Activated CD4-positive, alpha-beta T cell treated with anti-CD3 and anti-CD28 coated beads for 4 hours (primary cell): ENCODE measurements at places on chromosomes 3 and 15.

DNA sequence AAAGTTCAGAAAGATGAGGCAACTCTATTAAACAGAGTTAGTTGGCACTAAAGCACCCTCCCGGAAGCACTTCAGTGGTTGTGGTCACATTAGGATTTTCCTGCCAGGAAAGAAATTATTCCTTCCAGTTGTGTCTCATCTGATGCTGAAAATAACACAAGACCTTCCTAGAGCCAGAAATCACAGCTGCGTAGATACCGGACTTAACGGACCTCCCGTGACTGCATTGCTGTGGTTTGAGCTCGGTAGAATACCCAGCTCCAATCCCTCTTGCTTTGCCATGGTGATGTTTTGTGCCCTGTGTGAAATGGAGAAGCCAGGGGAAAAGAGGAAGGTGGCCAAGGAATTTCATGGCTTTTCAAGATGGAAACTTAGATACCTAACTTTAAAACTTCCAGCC, 215.0 kb upstream of the IGF1R start:
- DNase-seq, result no peak

- no peak for DNase-seq
Observed at GRCh38 chr3:149245738-149246451, 24.3 kb upstream of the CP start.

DNA sequence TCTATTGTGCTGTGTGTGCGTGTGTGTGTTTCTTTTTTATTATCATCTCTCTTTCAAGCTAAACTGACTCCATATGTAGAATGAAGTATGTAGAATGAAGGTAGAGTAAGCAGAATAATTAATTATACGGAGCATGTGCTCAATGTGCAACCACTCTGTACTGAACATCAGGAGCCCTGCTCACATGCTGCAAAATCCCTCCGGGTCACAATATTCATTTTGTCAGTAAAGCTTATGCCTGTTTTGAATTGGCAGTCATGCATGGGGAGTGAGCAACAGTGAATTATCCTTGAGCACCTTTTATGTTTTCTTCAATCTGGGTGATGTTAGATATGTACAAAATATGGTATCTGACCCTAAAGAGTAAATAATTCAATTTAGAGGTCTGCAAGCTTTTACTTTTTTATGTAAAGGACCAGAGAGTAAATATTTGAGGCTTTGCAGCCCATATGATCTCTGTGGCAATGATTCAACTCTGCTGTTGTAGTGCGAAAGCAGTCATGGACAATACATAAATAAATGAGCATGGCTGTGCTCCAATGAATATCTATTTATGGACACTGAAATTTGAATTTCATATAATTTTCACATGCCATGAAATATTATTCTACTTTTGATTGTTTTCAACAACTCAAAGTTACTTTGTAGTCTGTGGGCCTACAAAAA, 199.9 kb downstream of the VGLL3 start:
- DNase-seq, result no peak

- DNase-seq, result peak; percentile 17
Observed at GRCh38 chr3:112405845-112406244, 72.9 kb downstream of the CD200 start.

GRCh38 chr3:106317141-106318055, 448.6 kb upstream of the CBLB start:
- no peak for DNase-seq

DNA sequence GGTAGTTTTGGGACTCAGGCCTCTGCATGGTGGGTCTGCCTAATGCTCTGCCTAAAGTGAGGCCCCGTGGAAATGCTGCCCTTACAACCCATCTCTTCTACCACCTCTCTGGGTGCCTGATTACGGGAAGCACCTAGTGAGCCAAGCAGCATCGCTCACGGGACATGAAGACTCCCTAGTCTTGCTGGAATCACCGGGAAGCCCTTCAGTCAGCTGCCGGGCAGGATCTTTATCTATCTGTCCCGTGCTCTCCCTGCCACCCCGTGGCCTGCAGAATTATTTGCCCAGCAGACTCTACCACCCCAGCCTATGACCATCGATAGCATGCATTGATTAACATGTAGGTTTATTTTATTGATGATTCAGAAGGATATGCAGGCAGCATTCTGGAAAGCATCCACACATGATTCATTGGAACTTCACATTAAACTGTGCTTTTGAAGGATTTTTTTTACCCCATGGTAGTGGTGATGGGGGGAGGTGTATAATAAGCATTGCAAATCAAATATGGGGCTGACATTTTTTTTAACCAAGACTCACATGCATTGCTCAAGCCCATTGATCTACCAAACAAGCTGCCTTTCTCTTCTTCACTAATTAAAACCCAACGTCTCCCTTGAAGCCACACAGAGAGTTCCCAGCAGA, 63.1 kb downstream of the ATP2B2 start:
- no peak for DNase-seq

DNA sequence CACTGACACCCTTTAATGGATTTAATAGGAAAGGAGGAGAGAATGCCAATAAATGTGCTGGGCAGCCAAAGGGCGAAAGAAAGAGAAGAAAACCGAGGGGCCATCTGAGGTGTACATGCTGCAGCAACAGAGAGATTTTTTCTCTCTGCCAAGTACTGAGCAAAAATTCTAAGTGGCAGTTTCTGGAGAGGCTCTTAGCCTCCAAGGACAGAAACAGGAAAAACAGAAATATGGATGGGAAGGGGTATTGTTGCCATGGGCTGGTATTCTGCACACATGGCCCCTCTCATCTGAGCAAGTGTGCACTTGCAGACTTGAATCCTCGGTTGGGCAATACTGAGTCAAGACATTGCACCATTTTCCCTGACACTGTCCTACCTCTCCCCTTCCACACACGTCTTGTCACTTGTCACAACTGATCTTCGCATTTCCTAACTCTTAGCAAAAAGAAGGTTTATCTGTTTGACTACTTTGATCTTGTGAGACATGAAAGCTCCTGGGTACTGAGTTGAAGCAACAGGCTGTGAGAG, 73.9 kb downstream of the PRICKLE2 start:
- DNase-seq, result no peak

DNA sequence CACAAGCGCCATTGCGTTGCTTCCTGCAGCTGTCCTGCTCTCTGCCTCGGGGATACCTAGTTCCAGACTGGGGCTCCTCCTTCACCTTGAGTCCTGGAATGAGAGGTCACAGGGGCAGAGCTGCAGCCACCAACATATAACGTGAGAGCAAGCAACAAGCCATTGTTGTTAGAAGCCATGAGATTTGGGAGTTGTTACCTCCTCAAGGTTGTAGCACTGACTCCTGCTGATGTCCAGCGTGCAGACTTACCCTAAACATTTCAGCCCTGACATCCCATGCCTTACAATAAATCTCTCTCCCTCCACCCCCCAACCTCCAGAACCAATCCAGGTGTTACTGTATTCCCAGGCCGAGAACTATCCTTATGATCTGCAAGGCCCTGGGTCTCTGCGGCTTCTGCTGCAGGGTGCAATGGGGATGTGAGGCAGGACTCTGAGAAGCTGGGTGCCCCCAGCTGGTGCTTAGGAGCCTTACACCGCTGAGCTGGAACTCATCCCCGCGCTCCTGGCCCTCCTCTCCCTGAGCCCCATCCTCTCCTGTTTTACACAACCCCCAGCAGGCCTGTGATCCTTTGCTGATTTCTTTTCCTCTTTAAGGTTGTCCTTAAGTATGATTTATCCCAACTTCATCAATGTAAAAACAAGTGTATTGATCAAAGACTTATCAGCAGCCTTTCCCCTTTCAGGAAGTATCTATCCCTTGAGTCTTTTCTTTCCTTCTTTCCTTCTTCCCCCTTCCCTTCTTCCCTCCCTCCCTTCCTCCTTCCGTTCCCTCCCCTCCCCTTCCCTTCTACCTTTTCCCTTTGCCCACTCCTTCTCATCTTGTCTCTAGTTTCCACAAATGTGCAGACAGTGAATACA, 84.2 kb upstream of the ABHD2 start:
- DNase-seq, result no peak

GRCh38 chr3:64223791-64224745, 1.2 kb downstream of the PRICKLE2 start:
- DNase-seq, result no peak

GRCh38 chr15:52020221-52021085, 1.4 kb downstream of the MAPK6 start:
- no peak for DNase-seq

DNA sequence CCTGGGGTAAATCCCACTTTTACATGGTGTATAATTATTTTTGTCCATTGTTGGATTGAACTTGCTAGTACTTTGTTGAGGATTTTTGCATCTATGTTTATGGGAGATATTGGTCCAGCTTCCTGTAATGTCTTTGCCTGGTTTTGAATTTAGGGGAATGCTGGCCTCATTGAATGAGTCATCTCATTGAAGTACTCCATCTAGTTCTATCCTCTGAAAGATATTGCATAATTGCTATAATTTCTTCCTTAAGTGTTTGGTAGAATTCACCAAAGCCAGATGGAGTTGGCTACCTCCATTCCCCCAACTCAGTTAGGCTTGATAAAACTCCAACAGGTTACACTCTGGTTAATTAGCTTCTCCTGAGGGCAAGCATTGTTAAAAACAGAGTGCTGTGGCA, 237.4 kb upstream of the TGFBR2 start:
- no peak for DNase-seq

DNA sequence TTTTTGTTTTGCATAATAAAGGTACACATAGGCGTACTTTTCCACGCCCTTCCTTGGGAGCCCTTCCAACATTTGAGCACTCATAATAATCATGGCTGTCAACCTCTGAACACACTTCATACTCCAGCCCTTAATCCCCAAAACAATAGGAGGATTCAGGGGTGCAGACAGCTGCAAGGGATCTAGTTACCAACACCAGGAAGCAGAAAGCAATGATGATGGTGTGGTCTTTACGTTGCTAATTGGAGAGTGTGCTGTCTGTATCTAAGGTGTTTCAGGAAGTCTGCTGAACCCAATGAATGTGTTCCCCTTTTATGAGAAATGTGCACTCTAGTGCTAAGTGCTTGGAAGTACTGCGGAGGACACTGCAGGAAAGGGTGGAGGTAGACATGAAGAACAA, 60.3 kb upstream of the PDZRN3 start:
- DNase-seq, result no peak

DNA sequence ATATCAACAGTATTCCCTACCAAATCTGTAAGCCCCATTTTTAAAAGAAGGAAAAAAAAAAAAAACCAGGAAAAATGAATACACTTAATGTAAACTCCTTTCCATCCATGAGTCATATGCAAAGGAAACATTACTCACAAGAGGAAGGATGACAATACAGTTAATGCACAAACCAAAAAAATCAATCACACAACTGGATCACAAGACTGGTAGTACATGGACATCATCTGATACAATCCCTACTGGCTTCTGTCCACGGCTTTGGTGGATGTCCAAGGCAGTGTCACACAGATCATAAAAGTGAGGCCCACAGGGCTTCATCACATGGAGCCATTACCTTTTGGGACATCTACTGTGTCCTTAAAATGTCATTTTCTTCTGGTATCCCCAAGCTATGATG, 44.0 kb downstream of the SUCLG2 start:
- DNase-seq, result no peak

DNA sequence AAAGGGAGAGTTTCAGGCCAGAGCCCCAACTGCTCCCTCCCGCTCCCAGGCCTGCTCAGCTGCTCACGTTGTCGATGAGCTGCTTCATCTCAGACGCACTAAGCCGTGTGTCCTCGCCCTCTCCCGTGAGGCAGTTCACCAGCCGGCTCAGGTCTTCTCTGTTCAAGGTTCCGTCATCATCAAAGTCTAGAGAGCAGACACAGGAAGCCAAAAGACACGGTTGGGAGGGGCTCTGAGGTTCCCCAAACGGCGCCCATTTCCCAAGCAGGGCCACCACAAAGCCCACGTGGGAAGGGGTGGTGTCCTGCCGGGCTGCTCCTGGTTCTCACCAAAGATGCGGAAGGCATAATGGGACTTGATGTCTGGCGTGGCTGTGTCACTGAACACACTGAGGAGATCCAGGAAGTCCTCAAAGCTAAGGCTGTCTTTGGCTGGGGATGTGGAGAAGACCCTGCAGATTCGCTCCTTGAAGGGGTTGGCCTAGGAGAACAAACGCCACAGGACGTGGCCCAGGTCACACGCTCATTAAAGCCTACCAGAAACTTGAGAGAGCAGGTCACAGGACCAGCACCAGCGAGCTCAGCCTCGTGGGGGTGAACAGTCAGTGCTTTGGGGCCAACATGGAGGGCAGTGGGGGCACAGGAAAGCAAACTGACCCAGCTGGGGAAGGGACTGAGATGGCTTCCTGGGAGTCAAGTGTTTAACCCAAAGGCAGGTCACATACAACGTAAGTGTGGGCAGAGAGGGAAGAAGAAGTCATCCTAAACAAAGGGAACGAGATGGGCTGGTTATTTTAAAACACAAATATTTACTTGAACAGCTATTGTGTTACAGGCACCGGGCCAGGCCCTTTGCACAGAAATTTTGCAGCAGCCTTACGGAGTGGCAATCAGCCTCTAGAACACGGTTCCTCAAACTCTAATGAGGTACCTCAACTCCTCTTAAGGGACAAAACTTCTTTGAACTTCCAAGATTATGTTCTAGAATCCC, 2.4 kb downstream of the CIB1 start:
- peak; percentile 78 for DNase-seq

DNA sequence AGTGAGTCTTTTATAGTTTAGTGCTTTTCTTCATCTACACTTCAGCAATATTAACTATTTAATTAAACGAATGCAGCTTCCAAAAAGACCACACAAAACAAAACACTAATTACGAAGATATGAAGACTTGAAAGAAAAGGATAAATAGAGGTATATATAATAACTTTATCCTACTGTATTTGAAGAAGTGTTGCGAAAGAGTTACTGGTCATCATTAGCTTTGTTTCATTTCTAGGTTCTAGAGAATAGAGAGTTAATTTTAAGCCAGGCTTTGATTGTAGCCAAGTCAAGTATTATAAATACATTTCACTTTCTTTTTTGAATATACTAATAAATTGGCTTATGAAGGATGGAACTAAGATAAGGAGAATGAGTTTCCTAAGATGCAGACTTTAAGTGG, 416.8 kb upstream of the GBE1 start:
- no peak for DNase-seq

DNA sequence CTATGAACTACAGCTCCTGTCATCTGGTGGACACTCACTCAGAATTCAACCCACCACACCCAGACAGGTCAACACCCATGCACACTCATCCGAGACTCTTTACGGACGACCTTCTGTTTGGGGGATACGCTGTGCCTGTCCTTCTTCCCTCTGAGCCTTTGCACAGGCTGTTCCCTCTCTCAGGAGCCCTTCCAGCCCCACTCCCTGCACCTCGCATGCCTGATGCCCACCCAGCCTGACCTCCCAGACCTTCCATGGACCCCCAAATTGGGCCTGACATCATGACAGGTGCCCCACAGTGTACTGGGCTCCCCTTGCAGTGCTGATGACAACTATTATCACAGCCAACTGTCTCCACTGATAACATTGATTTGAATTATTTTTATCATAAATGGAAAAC, 135.8 kb downstream of the NSMCE3 start:
- no peak for DNase-seq
